ENCODE measurements at places on chromosomes 6 and 20. TPM values are rescaled to one million over a fixed set of nuclear protein-coding genes. Genes with fewer than 3 reads are reported as not detected.

Gene CST5
- not detected for total RNA-seq

Gene DTD1
- 26.5 TPM for total RNA-seq

Gene CALHM5
- 2.8 TPM for total RNA-seq

Gene HSPA12B
- total RNA-seq, result 28.0 TPM

Gene BNIP5
- not detected for total RNA-seq

Gene MUCL3
- total RNA-seq, result not detected
